ENCODE measurements at places on chromosomes 6 and 20. TPM values are rescaled to one million over a fixed set of nuclear protein-coding genes. Genes with fewer than 3 reads are reported as not detected.

DNA sequence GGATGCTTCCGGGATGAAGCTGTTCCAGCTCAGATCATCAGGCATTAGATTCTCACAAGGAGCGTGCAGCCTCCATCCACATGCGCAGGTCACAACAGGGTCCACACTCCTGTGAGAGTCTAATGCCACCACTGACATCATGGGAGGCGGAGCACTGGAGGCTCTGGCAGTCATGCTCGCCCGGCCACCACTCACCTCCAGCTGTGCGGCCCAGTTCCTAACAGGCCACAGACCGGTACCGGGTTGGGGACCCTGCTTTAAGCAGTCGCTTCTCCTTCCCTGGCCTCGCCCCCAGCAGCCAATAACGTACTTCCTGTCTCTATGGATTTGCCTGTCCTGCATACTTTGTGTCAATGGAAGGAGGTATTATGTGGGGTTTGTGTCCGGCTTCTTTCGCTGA, 236.8 kb downstream of the TAF4 start:
- DNase-seq: no peak
- no peak overlapping the region for H3K27ac ChIP-seq
- H3K27me3 ChIP-seq: peaks cover 4% of the 10 kb centered on the region
- no peak overlapping the region for H3K4me3 ChIP-seq
- H3K4me1 ChIP-seq: no peaks in the 10 kb centered on the region

The PACRG gene
- not detected for total RNA-seq

The GJA1 gene
- total RNA-seq: 0.67 TPM

GRCh38 chr20:53579266-53579580, 14.4 kb downstream of the ZNF217 start:
- peaks cover 91% of the 10 kb centered on the region for H3K36me3 ChIP-seq
- peak overlapping the region; percentile 80 for H3K27ac ChIP-seq
- peaks cover 17% of the 10 kb centered on the region for H3K4me1 ChIP-seq
- H3K4me3 ChIP-seq: no peak overlapping the region
- H3K27me3 ChIP-seq: no peaks in the 10 kb centered on the region
- DNase-seq: no peak

The LCA5 gene
- total RNA-seq: 2.2 TPM

GRCh38 chr6:134753001-134753400, 196.9 kb downstream of the ALDH8A1 start:
- H3K36me3 ChIP-seq: no peaks in the 10 kb centered on the region
- H3K27ac ChIP-seq: no peak overlapping the region
- no peaks in the 10 kb centered on the region for H3K4me1 ChIP-seq
- no peak overlapping the region for H3K4me3 ChIP-seq
- no peak for DNase-seq
- peaks cover 3% of the 10 kb centered on the region for H3K27me3 ChIP-seq

DNA sequence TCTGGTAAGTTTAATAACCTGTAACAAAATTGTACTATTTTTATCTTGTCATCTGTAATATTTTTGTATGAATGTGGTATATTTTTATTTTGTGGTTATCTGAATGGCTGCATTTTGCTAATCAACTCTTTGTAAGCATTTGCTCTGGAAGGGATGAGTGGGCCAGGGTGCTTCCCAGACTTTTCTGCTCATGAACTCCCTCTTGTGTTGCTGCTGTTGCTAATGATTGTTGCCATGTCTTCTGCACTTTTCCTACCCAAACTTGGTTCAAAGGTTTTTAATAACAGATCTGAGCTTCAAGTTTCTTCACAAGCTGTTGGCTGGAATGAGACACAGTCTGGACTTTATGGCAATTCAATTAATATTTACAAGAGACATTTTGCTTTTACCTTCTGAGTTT, 1005.7 kb downstream of the HACE1 start:
- no peak for DNase-seq
- no peak overlapping the region for H3K27ac ChIP-seq
- no peaks in the 10 kb centered on the region for H3K27me3 ChIP-seq
- no peaks in the 10 kb centered on the region for H3K4me1 ChIP-seq
- no peak overlapping the region for H3K4me3 ChIP-seq

GRCh38 chr6:144160431-144161005, 10.2 kb downstream of the STX11 start:
- H3K27me3 ChIP-seq: peaks cover 4% of the 10 kb centered on the region
- H3K27ac ChIP-seq: no peak overlapping the region
- H3K4me3 ChIP-seq: no peak overlapping the region
- no peaks in the 10 kb centered on the region for H3K36me3 ChIP-seq
- no peak for DNase-seq

DNA sequence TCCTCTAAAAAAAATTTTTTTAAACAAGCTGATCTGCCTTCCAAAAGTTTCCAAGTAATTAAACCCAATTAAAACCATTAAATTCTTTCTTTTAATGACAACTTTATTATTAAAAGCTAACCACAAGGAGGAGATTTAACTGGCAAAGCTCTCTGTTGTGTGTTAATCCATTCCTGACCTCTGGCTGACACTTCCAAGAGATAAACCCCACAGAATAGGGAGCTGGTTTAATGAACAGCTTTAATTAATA, 230.8 kb downstream of the EYA2 start:
- H3K4me3 ChIP-seq: no peak overlapping the region
- no peak for DNase-seq

DNA sequence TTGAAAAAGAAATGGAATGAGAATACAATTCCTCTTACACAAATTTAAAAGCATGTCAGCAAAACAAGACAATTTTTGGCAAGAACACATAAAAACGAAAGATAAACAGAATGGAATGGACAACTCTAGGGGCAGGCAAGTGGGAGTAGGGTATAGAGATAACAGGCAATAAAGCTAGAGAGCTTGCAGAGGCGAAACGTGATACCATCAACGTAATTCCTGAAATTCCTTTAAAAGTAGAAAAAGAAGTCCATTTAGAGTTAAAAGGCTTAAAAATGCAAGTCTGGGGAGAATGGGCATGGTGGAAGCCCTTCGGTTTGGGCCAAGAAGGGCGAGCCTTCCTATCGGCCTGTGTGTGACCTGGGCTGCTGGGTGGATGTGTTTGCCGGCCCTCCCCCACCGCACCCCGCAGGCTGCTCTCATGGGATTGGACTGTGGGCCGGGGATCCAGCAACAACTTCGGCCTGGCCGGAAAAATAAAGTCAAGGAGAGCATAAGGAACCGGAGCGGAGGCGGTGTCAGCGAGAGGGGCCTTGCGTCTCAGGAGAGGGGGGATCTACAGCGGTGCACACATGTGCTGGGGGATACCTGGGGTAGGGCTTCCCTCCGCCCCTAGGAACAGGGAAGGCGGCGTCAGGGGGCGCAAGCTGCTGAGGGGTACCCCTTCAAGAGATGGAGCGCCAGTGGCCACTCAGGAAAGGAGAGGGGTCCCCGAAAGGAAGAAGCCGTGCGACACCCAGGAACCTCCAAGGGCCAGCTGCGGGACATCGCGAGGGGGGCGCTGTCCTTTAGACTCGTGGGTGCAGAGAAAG, 4.1 kb downstream of the TMEM239 start:
- H3K4me3 ChIP-seq: no peak overlapping the region
- peak; percentile 64 for DNase-seq
- no peaks in the 10 kb centered on the region for H3K27me3 ChIP-seq
- peaks cover 14% of the 10 kb centered on the region for H3K4me1 ChIP-seq
- no peaks in the 10 kb centered on the region for H3K36me3 ChIP-seq

- no peak overlapping the region for H3K4me3 ChIP-seq
- no peaks in the 10 kb centered on the region for H3K4me1 ChIP-seq
- no peaks in the 10 kb centered on the region for H3K36me3 ChIP-seq
- no peaks in the 10 kb centered on the region for H3K27me3 ChIP-seq
- DNase-seq: no peak
- no peak overlapping the region for H3K27ac ChIP-seq
Measured at GRCh38 chr6:123635567-123635966, 1.2 kb downstream of the TRDN start.

GRCh38 chr6:29723262-29723665, at the start of gene HLA-F:
TSS of gene HLA-F (plus strand) at chr6:29723434. CDS start at chr6:29723464, 30 bp downstream.
- H3K27me3 ChIP-seq: peaks cover 34% of the 10 kb centered on the region
- H3K4me3 ChIP-seq: no peak within 1 kb of the TSS
- no peak within 1 kb of the TSS for H3K27ac ChIP-seq
- no peak for DNase-seq

The CST7 gene
- not detected for total RNA-seq

The EEF1E1 gene
- total RNA-seq: 150 TPM

GRCh38 chr6:161027385-161027784, 35.8 kb downstream of the MAP3K4 start:
- no peak overlapping the region for H3K27ac ChIP-seq
- H3K36me3 ChIP-seq: peaks cover 6% of the 10 kb centered on the region
- H3K4me3 ChIP-seq: no peak overlapping the region
- H3K27me3 ChIP-seq: no peaks in the 10 kb centered on the region

The KIF25 gene
- total RNA-seq: not detected

The LTB gene
- total RNA-seq: 0.51 TPM

- H3K4me3 ChIP-seq: no peak within 1 kb of the TSS
- DNase-seq: no peak
- H3K27me3 ChIP-seq: peaks cover 13% of the 10 kb centered on the region
- H3K4me1 ChIP-seq: peaks cover 7% of the 10 kb centered on the region
- no peaks in the 10 kb centered on the region for H3K36me3 ChIP-seq
- no peak within 1 kb of the TSS for H3K27ac ChIP-seq
Measured at GRCh38 chr6:151807513-151808370, at the start of gene ESR1. TSS of gene ESR1 (plus strand) at chr6:151807682. CDS start at chr6:151807913, 231 bp downstream.

DNA sequence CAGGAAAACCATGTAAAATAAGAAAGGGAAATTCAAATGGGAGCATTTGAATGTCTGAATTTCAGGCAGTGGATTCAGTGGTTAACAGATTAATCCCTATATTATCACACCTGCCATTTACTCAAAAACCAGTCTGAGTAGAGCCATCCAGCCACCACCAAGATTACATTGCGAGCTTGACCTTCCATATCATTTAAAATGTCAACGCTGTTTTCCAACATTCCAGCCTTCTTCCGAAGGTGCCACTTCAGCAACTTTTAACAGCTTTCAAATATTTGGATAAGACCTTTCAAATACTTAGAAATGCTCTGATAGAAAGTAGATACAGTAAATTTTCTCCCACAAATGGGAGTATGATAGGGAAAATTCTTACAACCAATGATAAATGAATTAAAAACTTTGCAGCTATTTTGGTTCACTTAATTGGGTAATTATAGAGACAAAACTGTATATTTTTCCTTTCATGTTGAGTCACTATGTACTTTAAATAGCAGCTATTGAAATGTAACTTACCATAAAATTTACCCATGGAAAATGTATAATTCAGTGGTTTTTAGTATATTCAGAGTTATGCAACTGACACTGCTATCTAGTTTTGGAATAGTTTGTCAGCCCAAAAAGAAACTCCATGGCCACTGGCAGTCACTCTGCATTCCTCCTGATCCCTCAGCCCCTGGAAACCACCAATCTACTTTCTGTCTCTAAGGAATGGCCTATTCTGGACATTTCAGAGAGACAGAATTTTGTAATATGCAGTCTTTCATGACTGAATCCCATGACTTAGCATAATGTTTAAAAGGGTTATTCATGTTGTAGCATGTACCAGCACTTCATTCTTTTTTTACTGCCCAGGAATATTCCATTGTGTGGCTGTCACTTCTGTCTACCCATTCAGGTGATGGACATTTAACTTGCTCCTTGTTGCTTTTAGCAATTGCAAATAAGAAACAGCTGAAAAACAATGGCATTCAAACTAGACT, 21.5 kb downstream of the EZR start:
- no peak overlapping the region for H3K4me3 ChIP-seq
- H3K36me3 ChIP-seq: peaks cover 26% of the 10 kb centered on the region
- DNase-seq: no peak
- peaks cover 5% of the 10 kb centered on the region for H3K4me1 ChIP-seq
- H3K27ac ChIP-seq: no peak overlapping the region

- no peaks in the 10 kb centered on the region for H3K27me3 ChIP-seq
- no peak overlapping the region for H3K27ac ChIP-seq
- DNase-seq: no peak
- no peaks in the 10 kb centered on the region for H3K36me3 ChIP-seq
- H3K4me3 ChIP-seq: no peak overlapping the region
- no peaks in the 10 kb centered on the region for H3K4me1 ChIP-seq
Measured at GRCh38 chr6:154112181-154112809, 73.3 kb downstream of the OPRM1 start.

GRCh38 chr20:60565083-60565482, 606.9 kb downstream of the CDH26 start:
- no peaks in the 10 kb centered on the region for H3K4me1 ChIP-seq
- H3K27ac ChIP-seq: no peak overlapping the region
- no peak for DNase-seq
- no peaks in the 10 kb centered on the region for H3K36me3 ChIP-seq

DNA sequence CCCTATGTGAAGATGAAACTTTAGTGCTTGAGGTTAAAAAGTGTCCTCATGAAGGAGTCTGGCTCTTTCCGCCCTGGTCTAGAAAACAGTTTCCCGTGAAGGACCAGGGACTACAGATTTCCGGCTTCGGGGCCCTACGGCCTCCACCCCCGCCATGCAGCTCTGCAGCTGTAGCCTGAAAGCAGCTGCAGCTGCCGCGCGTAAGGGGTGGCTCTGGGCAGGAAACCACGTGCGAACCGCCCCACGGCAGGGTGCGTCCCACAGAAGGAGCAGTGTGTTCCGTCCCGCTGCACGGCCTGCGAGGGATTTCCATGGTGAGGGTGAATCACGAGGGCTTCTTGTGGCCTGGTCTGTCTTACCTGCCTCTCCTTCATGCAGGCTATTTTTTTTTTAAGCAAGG, 117.0 kb downstream of the ERMARD start:
- peaks cover 29% of the 10 kb centered on the region for H3K27me3 ChIP-seq
- no peaks in the 10 kb centered on the region for H3K4me1 ChIP-seq
- no peaks in the 10 kb centered on the region for H3K36me3 ChIP-seq
- H3K4me3 ChIP-seq: no peak overlapping the region
